Liver (tissue), 10 donors: ENCODE measurements at places on chromosomes 5 and 9.

DNA sequence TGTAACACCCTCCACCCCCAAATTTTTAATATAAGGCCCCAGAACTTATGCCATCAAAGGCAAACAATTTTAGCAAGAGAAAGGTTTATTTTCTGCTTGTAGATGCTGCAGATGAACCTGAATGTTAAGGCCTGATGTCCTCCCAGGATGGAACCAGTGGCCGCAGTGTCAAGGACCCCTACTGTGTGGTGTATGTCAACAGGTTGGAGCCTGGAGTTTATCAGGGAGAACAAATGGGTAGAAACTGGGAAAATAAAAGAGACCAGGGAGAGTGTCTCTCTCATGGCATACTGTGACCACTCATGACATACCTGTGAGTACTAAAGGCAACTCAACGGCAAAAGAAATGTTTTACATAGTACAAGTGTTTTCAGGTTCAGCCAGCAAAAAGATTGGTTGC is 34.5 kb upstream of the LMNB1 start:
- DNase-seq: no peak

DNA sequence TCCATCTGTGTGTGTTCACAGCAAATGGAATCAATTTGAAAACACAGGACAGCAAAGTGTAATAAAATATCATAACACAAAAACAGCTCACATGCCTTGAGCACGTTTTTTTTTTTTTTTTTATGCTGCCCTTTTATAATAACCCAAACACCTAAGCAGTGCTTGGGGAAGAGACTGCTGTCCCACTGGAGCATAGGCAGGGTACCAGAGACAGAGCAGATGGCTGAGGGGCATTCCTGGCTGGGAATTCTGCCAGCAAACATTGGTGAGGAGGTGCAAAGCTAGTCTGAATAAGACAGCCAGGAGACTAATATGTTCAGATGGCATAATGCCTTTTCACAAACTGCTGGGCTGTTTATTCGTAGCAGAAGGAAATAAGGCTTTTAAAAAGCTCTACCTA is 58.1 kb upstream of the SV2C start:
- DNase-seq: no peak

DNA sequence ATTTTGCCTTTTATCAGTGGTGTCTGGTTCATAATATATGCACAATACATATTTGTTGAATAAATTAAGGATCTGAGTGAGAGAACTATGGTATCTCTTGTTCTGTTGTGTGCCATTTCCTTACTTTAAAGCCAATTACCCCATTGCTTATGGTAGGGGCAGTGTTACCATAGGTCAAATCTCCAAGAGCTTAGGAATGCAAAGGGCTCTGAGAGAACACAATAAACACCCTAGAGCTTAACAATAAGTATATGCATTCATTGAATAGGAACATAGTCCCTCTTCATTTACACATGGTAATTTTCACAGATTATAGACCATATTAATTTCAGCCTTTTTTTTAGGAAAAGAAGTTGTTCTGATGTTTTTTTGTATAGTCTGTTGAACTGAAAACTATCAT is 112.2 kb downstream of the MCTP1 start:
- DNase-seq: no peak

DNA sequence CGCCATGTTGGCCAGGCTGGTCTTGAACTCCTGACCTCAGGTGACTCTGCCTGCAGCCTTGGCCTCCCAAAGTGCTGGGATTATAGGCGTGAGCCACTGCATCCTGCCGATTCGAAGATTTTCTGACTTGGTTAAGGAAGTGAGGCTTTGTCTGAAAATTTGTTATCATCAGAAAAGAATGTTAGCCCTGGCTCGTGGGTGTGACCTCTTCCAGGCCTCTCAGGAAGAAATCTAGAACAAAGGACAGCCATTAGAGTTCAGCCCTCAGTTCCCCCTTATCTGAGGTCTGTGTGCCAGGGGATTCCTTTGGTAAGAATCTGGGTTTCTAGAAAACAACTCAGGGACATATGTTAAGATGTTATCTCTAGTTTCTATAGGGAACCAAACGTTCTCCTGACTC is 6.2 kb downstream of the OR2S2 start:
- no peak for DNase-seq

DNA sequence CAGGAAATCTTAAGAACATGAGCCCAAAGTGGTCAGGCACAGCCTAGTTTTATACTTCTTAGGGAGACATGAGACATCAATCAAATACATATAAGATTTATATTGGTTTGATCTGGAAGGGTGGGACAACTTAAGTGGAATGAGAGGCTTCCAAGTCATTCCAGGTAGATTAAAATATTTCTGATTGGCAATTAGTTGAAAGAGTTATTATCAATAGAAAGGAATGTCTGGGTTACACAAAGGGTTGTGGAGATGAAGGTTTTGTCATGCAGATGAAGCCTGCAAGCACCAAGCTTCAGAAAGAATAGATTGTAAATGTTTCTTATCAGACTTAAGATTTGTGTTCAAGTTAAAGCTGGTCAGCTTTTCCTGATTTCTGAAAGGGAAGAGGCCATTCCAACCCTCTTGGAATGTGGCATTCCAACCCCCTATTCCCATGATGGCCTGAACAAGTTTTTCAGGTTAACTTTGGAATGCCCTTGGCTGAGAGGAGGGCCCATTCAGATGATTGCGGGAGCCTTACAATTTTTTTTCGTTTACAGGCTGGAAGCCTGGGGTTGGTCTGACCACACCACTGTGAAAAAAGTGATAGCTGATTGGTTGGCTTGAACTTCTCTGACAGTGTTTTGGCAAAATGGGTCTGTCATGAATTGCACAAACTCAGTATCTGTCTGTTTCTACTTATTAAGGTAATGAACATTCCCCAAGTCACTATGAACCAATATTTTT is 245.6 kb upstream of the RAI14 start:
- no peak for DNase-seq

DNA sequence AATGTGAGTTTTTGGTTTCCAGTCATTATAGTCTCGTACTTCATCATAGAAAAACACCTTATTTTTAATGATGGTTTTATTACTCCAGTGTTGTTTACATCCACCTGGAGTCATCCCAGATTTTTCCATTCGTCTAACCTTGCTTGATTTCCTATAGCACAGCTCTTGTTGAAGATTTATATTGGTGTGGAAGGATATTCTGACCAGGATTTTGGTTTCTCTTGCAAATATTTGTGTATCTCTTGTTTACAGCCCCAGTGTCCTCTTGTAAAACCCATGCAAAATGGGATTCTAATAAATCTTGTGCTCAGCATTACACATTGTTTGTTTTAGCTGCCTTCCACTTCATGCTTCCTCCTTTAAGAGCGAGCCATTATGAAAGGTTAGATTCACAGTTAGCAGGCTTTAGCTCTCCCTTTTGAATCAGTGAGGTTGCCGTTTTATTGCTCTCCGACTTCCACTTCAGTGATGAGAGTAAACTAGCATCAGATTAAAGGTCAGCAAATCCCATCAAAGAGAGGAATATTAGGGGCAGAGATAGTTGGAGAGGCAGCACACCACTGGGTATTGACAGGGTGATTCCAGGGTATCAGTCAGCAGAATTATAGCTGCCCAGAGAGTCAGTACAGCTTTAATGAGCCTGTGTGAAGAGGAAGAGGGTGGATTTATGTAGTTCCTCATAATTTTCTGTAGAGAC is 157.1 kb downstream of the PBX3 start:
- no peak for DNase-seq

DNA sequence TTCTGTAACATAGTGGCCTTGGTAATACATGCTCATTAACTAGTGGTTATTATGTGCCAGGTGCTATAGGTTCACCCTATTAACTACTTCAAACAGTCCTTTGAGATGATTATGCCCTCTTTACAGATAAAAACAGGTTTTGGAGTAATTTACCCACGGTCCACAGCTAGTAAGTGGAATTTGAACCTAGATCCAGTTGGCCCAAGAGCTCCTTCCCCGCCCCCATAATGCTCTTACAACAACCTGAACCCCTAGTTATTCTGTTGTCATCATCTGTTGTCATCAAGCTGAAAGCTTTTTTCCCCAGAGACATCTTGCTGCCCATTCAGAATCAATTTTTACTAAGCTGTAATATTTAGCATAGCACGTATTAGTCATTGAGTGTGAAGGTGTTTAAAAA is 23.2 kb downstream of the XPA start:
- no peak for DNase-seq

- DNase-seq: no peak
Observed at GRCh38 chr5:135448071-135448739, 1.1 kb upstream of the DCANP1 start.

DNA sequence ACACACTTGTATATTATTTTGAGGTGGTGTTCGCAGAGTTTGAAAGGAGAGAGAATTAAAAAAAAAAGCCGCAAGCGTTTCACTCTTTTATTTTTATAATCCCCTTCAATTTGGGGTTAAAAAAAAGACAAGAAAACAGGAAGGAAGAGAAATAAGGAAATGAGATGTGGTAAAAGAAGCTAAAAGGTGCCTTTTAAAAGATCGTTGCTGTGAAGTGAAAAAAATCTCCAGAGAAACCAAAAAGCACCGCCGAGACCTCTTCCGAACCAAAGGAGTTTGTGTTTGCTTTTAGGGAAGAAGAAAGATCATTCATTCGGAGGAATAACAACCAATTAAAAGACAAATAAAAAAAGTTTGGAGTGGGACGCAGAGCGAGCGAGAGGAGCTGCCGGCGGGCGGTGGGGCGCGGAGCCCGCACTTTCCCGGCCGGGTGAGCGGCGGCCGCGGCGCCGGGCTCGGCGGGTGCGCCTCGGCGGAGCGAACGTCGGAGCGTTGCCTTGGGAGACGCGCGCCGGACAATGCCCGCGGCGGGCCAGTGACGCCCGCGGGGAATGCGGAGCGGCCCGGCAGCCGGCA is 355 bp downstream of the TLE4 start:
- DNase-seq: no peak

DNA sequence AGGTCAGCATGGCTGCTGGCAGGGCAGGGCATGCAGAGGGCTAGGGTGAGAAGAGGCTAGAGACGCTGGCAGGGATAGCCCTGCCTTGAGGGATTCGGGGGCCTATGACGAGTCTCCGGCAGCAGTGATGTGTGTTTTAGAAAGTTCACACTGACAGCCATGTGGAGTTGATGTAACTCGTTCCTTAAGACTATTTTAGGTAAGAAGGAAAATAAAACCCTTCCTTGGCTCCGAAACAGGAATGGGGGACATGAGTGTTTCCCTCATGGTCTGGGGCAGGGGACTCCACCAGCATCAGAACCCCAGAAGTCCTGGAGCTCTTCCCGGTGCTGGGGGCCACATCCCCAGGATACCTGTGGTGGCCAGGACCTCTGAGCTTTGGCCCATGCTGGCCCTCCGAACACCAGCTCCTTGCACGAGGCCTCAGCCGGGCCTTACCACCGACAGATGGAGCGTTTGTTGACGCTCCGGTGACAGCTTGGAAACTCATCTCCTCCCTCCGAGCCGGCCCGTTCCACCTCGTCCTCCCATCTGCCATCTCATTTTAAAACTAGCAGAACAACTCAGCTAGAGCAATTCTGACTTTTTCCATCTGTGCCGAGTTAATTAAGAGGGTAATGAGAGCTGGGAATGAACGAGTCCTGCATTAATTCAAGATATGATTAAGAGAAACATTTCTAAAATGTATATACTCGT is 337.7 kb downstream of the CDK5RAP2 start:
- no peak for DNase-seq

GRCh38 chr5:59500014-59500413 is 393.5 kb downstream of the PDE4D start:
- DNase-seq: no peak

GRCh38 chr5:92513067-92513466 is 1068.0 kb downstream of the NR2F1-AS1 start:
- DNase-seq: no peak

GRCh38 chr5:17995997-17996396 is 361.7 kb downstream of the TAF11L14 start:
- no peak for DNase-seq

DNA sequence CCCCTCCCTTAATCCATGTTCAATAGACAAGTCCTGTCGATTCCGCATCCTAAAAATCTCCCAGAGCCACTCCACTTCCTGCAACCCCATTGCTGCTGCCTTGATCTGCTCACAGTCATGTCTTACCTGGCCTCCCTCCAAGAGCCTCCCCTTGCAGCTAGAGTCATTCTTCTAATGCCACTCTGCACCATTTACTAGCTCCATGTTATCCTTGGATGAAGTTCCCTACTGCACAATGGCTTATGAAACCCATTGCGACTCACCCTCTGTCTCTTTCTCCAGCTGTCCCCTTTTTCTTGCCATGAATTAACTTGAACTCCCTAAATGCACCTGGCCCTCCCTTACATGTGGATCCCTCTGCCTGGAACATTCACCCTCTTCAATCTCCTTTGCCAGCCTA is 39.5 kb downstream of the MEGF10 start:
- DNase-seq: no peak

DNA sequence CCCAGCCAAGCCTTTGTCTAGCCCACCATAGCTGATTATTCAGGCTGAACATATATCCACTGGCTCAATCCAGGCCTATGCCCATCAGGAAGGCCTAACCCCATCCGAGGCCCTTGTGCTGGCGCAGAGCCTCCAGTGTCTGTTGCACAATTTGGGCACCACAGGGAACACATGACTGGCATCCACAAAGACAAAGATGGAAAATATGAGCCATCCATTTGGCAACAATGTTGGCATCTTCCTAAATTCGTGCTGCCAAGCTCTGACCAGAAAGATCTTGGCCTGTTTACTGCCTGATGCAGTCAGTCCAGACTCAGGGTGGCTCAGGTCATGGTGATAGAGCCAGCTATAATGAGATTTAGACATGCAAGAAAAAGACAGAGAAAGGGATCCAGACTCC is 233.8 kb downstream of the PIK3R1 start:
- DNase-seq: no peak

- DNase-seq: no peak
Observed at GRCh38 chr5:118956727-118957126, 31.6 kb downstream of the DTWD2 start.

DNA sequence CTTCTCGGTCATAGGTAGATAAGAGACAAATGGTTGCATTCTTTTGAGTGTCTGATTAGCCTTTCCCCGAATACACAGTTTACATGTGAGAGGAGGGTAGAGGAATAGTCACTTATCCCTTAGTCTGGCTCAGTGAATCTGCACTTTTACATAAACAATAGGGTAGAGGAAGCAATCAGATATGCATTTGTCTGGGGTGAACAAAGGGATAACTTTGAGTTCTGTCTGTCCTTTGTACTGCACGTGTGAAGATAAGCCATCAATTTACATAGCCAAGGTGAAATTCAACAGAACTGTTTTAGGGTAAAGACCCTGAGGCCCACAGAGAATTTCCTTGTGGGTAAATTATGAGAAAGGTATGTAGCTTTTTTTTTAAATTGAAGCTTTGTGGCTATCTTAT is 10.1 kb upstream of the IGFBPL1 start:
- no peak for DNase-seq

- DNase-seq: no peak
Observed at GRCh38 chr5:138469540-138470321, 4.5 kb downstream of the EGR1 start.

DNA sequence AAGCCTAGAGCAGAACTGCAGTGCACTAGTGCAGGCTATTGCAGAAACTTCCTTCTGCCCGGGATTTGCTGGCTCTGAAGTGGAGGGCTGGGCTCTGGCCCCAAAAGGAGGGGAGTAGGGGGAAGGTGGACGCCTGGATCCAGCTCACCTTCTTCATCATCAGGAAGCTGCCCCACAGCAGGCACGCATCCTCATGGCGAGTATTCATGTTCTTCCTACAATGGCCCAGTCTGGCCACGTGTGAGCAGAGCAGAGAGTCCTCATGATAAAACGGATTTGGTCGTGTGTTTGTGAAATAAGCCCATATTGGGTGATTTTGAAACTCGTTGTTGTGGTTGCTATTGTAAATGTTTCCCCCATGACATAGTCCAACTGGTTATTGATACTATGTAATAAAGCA is 8.2 kb upstream of the GLIPR2 start:
- no peak for DNase-seq
